ENCODE measurements at places on chromosomes 4 and X. TPM values are rescaled to one million over a fixed set of nuclear protein-coding genes. Genes with fewer than 3 reads are reported as not detected.

Gene NUP54
- polyA plus RNA-seq = 33.8 TPM

Gene PCDH19
- polyA plus RNA-seq = not detected

DNA sequence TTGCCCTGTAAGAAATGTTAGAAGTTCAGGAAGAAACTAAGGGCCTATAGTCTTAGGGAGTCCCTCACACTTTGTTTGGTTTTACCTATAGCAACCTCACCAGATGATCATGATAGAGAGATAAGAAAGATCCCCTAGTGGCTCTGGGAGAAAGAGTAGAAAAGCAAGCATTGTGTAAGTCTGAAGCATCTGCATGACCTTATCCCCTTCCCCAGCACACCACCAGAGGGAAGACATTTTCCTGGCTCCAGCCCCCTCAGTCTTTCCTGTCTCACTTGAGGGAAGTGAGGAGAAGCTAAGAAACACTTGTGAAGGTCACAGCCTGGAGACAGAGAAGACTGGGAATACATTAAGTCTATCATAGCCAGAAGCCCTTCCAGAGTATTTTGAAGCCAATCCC is 154.0 kb downstream of the EVC2 start:
- peaks cover 8% of the 10 kb centered on the region for H3K27me3 ChIP-seq
- H3K27ac ChIP-seq = no peak overlapping the region
- H3K36me3 ChIP-seq = no peaks in the 10 kb centered on the region
- DNase-seq = no peak
- no peak overlapping the region for H3K4me3 ChIP-seq
- H3K4me1 ChIP-seq = no peaks in the 10 kb centered on the region

DNA sequence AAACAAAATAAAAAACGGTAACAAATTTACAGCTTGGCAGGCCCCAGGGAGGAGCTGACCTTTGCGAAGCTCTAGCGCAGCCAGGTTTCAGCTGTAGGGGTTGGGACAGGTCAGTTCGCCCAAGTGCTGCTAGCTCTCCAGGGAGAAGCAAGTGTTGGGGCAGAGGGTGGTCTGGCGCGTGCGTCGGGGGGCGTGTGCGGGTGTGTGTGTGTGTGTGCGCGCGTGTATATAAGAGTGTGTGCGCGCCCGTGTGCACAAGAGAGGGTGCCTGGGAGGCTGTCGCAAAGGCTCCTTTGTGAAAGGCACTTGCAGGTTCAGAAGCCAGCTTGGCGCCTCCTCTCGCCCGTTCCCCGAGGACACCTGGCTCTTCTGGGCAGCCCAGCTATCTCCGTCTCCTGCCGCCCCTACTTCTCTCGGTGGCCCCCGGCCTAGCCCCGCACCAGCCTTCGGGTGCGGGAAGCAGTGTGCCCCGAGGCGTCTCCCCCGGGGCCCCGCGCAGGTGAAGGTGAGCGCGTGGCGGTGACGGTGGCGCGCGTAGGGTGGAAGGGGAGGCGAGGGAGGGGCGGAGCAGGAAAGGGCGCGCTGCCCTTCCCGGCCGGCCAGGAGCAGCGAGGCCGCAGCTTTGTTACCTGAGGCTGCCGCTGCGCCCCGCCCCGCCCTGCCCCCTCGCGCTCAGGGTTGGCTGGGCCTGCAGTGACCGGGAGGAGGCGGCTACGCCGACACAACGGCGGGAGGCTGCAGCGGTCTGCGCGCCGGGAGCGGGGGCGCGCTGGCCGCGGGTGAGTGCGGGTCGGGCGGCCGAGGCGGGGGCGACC is at the start of gene FHDC1:
FHDC1 (plus strand) TSS at position 693 of the 815 bp plus-strand sequence. CDS start 6,735 bp downstream, outside the sequence.
- no peak for DNase-seq
- no peaks in the 10 kb centered on the region for H3K36me3 ChIP-seq
- H3K4me3 ChIP-seq = peak within 1 kb of the TSS; percentile 82
- H3K4me1 ChIP-seq = peaks cover 23% of the 10 kb centered on the region

DNA sequence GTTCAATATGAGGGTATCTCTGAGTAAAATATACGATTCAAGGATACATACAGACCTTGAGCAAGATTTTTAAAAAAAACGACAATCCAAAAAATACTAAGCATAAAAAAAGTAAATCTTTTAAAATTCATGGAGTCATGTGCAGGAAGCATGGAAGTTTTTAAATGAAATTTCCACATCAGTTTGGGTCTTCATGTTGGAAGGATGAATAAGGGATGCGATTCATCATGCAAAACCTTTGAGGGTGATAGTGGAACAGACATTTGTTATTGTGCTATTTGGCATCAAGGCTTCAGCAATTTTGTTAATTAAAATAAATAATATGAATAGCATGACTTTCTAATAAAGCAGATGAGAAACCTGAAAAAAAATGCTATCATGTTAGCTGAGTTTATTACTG is 815.0 kb upstream of the PCDH10 start:
- H3K27ac ChIP-seq = no peak overlapping the region
- no peak overlapping the region for H3K4me3 ChIP-seq

Gene MAGEC3
- not detected for polyA plus RNA-seq

- no peak overlapping the region for H3K27ac ChIP-seq
- no peaks in the 10 kb centered on the region for H3K4me1 ChIP-seq
- no peaks in the 10 kb centered on the region for H3K36me3 ChIP-seq
- H3K4me3 ChIP-seq = no peak overlapping the region
- DNase-seq = no peak
Observed at GRCh38 chrX:28542791-28543190, 44.5 kb upstream of the IL1RAPL1 start.

- peak overlapping the region; percentile 70 for H3K27ac ChIP-seq
- H3K4me3 ChIP-seq = peak overlapping the region; percentile 93
- DNase-seq = no peak
- H3K4me1 ChIP-seq = peaks cover 33% of the 10 kb centered on the region
- peaks cover 5% of the 10 kb centered on the region for H3K27me3 ChIP-seq
Observed at GRCh38 chrX:2500091-2500802, 529 bp downstream of the DHRSX start.

Gene MMAA
- 9.8 TPM for polyA plus RNA-seq

DNA sequence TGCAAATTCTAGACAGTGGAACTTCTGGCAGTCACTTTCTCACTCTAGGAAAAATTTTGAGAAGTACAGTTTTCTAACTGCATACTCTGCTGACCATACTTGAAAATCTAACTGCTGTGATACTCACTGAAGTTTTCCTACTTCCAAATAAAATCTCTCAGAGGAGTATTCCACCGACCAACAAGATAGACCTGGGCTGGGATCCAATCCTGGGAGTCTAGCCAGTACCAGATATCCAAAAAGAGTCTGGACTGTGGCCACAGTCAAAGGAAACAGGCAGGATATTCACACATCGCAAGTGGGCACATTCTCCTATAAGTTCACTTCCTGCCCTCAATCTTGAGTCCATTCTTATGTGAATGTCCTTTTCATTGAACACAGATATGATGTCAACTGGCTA is 1138.7 kb upstream of the PCDH7 start:
- no peak overlapping the region for H3K27ac ChIP-seq
- no peaks in the 10 kb centered on the region for H3K27me3 ChIP-seq
- H3K4me1 ChIP-seq = no peaks in the 10 kb centered on the region
- no peaks in the 10 kb centered on the region for H3K36me3 ChIP-seq

Gene LNX1
- polyA plus RNA-seq = 0.06 TPM

DNA sequence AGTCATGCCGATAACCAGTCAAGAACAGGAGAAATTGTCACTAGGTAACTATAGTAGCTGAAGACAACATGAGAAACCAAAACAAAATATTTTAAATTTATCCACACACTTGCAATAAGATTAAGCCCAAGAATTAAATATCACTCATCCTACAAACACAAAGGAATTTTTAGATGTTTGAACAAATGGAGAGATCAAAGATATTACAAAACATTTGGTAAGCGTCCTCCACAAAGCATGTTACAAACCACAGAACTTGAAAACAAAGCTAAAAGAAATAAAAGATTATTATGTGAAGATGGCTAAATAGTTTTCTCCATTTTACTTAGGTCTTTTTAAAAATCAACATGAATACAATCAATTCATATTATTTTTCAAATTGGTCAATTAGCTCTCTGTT is 631.9 kb upstream of the INTU start:
- H3K36me3 ChIP-seq = no peaks in the 10 kb centered on the region
- H3K27ac ChIP-seq = no peak overlapping the region
- no peaks in the 10 kb centered on the region for H3K4me1 ChIP-seq

GRCh38 chr4:119304431-119304830 is 17.5 kb downstream of the FABP2 start:
- DNase-seq = no peak
- peaks cover 22% of the 10 kb centered on the region for H3K4me1 ChIP-seq
- no peak overlapping the region for H3K4me3 ChIP-seq
- H3K27me3 ChIP-seq = peaks cover 12% of the 10 kb centered on the region
- no peaks in the 10 kb centered on the region for H3K36me3 ChIP-seq
- H3K27ac ChIP-seq = no peak overlapping the region

DNA sequence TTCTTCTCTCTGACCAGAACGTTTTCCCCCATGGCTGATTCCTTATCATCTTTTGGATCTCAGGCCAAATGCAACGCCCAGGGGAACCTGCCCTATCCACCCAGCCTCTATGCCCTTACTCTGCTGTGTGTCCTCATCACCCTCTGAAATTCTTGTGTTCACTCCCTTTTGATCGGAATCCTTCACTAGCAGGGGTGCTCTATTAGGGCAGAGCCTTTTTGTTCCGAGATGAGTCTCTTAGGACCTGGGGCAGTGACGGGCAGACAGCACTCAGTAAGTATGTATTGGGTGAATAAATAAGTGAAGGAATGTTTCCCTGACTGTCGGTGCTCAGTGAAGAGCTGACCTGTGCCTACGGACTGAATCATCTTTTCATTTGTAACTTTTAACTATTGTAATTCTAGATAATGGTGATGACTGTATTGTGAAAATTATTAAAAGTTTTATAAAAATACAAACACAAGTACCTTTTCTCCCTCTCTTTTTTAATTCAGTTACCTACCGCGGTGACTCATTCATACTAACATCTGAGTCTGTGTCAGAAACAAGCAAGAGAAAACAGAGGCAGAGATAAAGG is 4.8 kb upstream of the TENM3 start:
- no peak overlapping the region for H3K27ac ChIP-seq
- H3K36me3 ChIP-seq = no peaks in the 10 kb centered on the region
- H3K27me3 ChIP-seq = no peaks in the 10 kb centered on the region
- no peak overlapping the region for H3K4me3 ChIP-seq
- no peaks in the 10 kb centered on the region for H3K4me1 ChIP-seq
- no peak for DNase-seq

All from immature natural killer cell (primary cell).